ENCODE measurements at places on chromosomes 12 and 14. TPM values are rescaled to one million over a fixed set of nuclear protein-coding genes. Genes with fewer than 3 reads are reported as not detected.

- no peak overlapping the region for H3K27ac ChIP-seq
- H3K4me3 ChIP-seq = no peak overlapping the region
- no peak for DNase-seq
- no peaks in the 10 kb centered on the region for H3K4me1 ChIP-seq
- H3K36me3 ChIP-seq = no peaks in the 10 kb centered on the region
Measured at GRCh38 chr12:57205186-57205585, 11.4 kb upstream of the NXPH4 start.

DNA sequence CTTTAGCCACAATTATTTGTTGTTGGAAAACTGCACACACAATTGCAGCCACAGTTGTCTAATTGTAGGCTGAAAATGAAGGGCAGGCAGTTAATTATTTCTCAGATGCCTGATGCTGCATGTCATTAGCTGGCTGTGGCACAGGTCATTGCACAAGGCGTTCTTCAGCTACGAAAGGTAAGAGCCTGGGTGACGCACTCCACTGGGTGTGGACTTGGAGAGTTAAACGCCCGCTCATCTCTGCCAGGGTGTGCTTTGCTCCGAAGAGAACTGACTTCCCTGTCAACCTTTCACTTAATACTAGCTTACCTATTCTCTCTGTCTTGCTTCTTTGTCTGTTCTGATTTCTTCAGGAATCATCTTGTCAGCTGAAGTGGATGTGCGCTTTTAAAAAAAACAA is 91.4 kb upstream of the CPM start:
- no peak for DNase-seq
- no peak overlapping the region for H3K27ac ChIP-seq
- peaks cover 10% of the 10 kb centered on the region for H3K4me1 ChIP-seq

GRCh38 chr14:105046891-105047282 is 18.3 kb downstream of the GPR132 start:
- H3K36me3 ChIP-seq = no peaks in the 10 kb centered on the region
- no peak for DNase-seq
- no peaks in the 10 kb centered on the region for H3K4me1 ChIP-seq
- H3K4me3 ChIP-seq = no peak overlapping the region
- H3K27ac ChIP-seq = no peak overlapping the region

DNA sequence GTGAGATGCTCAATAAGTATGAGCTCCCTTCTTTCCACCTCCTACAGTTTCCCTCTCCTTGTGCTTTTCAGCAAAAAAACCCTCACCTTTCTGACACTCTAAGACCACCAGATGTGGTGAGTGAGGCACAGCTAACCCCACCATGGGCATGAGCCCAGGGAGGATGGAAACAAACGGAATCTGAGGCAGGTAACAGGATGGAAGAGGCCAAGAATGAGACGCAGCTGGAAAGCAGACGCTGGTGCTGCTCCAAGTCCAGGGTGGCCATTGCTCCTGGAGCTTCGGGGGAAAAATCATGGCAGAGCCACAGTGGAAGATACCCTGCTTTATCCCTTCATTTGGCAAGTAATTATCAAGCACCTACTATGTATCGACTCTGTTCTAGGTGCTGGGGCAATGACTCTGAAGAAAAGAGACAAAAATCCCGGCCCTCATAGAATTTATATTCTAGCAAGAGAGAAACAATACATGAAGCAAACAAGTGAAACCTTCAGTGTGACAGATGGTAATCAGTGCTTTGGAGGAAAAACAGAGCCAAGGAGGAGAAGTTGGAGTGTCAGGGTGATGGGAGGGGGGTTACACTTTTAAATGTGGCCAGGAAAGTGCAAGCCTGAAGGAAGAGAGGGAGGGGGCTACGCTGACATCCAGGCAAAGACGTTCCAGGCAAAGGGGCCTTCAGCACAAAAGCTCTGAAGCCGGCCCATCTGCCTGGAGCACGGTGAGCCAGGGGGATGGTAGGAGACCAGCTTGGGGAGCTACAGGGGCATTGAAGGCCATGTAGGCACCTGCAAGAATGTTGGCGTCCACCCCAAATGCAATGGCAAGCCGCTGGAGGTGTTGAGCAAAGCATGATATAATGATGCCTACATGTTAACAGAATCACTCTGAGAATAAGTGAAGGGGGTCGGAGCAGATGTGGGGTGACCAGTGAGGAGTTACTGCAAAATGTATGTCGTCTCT is 154.2 kb downstream of the DPF3 start:
- no peak overlapping the region for H3K27ac ChIP-seq
- H3K36me3 ChIP-seq = no peaks in the 10 kb centered on the region
- DNase-seq = no peak
- H3K4me3 ChIP-seq = no peak overlapping the region

DNA sequence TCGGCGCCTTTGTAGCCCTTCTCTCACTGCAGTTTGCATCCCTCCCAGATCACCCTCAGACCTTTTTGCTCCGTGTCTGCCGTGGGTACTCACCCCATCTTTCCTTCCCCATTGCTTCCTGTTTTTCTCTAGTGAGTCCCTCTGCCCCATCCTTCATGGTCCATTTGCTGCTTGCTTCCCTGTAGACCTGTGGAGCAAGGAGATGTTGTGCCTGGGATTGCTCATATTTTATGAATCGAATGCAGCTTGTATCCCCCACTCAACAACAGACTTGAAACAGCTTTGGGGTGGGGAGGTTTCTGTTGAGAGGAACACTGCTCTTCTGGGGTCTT is 661 bp downstream of the DENR start:
- peaks cover 11% of the 10 kb centered on the region for H3K4me1 ChIP-seq
- H3K27me3 ChIP-seq = no peaks in the 10 kb centered on the region
- DNase-seq = no peak
- H3K36me3 ChIP-seq = peaks cover 13% of the 10 kb centered on the region
- H3K27ac ChIP-seq = peak overlapping the region; percentile 74
- H3K4me3 ChIP-seq = peak overlapping the region; percentile 77

DNA sequence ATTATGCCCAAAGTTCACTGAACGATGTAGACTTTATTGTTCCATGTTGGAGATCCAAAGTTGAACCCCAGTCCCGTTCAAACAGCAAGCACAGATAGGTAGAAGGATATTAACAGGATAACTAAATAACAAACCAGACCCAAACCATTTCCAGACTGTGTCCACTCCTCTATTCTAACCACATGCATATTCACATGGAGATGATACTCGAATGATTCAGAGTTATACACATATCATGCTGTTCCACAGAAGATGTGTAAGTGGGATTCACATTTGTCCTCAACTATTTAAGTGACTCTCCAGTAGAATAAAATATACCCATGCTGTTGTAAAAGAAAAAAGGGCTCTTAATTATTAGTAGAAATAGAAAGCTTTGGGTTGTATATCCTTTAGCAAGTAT is 185.9 kb downstream of the ITPR2 start:
- DNase-seq = no peak
- peaks cover 2% of the 10 kb centered on the region for H3K36me3 ChIP-seq
- H3K27ac ChIP-seq = peak overlapping the region; percentile 85
- H3K4me1 ChIP-seq = peaks cover 23% of the 10 kb centered on the region
- no peaks in the 10 kb centered on the region for H3K27me3 ChIP-seq

Gene TAS2R42
- not detected for total RNA-seq

Gene CISTR
- total RNA-seq = not detected

Measured in endothelial cell of umbilical vein (primary cell).